ENCODE measurements at places on chromosomes 4 and X.

GRCh38 chr4:26953770-26954423 is 93.3 kb downstream of the STIM2 start:
- DNase-seq = no peak

DNA sequence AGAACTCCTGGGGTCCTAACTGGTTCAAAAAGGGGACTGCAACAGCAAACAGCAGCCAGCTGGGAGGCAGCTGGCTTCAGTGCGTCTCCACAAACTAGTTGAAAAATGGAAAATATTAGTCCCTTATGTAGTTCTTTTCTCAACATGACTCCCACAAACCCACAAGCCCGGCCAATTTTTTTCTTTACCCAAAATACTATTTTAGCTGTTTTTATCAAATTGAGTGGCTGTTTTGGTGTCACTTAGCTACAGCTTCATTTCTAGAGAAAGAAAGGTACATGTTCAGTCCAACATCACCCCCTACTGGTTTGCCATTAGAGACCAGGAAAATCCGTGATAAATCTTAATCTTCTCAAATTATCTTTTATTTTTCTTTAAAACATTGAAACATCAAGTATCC is 97.2 kb downstream of the GUCY2F start:
- DNase-seq = no peak

DNA sequence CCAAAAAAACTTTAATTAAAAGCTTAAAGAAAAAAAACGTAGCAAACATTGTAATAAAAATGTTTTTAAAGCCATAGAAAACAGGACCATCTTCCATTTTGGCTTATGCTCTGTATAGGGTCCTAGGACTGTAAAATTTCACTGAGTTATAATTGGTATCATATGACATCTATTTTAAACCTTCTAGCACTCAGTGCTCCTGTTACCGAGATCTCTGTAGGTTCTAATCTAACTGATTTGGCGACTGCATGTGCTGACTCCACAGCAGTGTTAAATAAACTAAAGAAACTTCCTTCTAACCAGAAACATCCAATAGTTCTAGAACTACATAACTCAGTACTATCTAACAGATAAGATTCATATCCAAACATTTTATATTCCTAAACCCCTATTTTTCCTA is at the start of gene ASB11:
Gene ASB11, minus strand, starts transcription at position 132 of the 400 bp plus-strand sequence. Its CDS starts 35 bp downstream, at position 97.
- DNase-seq = no peak

- no peak for DNase-seq
These were observed 17.3 kb upstream of the NDUFC1 start for GRCh38 chr4:139319571-139319970.

DNA sequence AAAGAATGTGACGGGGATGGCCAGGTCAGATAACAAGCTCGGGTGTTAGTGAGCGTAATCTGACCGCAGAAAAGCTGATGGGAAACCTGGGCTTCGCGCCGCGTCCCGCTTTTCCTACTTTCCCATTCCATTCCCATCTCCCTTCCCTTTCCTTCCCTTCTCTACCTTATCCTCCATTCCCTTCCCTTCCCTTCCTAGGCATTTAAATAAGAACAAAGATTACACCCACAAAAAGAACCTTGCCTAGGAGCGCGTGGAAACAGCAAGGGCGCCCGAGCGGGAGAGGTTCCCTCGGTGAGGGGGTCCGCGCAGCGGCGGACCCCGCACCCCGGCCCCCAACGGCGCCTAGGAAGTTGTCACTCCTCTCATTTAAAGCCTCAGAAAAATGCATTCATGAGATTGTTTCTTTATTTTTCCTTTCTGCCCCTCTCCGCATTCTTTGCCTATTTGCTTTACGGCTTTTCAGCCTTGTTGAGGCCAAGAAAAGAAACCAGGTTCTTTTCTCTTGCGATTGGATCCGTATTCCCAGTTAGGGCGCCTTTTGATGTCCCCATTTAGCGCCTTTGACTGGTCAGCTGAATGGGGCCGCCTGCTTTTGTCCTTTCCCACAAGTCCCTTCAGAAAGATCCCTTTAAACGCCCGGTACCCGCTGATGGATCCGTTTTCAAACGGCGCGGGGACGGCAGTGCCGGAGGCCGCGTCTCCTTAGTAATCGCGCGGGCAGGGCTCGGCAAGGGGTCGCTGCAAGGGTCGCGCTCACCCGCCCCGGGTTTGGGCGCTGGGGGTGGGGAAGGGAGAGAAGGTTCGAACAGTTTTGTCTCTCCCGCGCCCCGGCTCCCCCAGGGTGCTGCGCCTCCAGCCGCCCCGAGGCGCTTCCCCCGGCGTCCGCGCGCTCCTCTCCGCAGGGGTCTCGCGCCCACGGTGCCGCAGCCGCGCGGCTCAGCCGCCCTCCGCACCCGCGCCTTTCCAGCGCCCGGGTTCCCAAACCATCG is 54.1 kb upstream of the TMEM33 start:
- no peak for DNase-seq
